NCI-H1417 treated with DMSO at 0.1 percent for 48 hours (cell line): ENCODE measurements at places on chromosomes 1 and 21.

- no peak for DNase-seq
Measured at GRCh38 chr1:8338526-8339202, 20.8 kb downstream of the SLC45A1 start.

DNA sequence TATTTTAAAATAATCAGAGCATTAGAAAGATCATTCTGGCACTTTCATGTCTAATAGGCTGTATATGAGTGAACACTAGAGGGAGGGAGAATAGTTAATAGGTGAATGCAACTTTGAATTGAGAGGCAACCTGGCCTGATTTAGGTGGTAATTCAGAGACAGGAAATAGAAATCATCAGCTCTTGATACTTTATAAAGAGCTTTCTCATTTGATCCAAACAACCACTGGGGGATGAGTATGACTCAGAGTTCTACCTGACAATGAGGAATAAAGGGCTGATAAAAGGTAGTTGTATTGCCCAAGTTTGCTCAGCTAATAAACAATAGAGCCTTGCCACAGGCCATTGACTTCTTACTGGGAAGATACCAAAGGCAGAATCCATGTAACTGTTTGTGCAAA is 5.2 kb upstream of the FAM89A start:
- no peak for DNase-seq

DNA sequence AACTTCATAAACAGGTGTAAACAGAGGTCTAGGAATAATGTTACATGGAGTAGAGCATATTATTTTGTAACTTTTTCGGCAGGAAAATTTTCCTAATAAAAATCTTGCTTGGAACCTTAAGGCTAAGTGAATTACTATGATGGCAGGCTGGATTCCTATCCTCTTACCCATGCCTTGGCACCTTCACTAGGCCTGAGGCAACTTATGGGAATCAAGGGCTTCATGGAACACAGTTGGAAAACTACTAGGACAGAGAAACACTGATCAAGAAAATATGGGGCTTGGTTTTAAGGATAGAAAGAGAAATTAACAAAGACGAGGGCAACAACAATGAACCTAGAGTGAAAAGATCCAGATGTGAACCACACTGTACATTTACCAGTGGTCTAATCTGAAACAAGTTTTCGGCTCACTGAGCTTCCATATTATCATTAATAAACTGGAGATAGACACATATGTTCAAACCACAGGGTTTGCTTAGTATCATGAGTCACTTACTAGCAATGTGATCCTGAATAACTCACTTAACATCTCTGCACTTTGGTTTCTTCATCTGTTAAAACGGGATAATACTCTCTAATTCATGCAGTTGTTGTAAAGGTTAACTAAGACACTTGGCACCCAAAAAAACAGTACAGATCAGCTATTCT is 68.5 kb downstream of the GPATCH2 start:
- DNase-seq = no peak

GRCh38 chr1:193539731-193540459 is 353.5 kb upstream of the B3GALT2 start:
- no peak for DNase-seq

DNA sequence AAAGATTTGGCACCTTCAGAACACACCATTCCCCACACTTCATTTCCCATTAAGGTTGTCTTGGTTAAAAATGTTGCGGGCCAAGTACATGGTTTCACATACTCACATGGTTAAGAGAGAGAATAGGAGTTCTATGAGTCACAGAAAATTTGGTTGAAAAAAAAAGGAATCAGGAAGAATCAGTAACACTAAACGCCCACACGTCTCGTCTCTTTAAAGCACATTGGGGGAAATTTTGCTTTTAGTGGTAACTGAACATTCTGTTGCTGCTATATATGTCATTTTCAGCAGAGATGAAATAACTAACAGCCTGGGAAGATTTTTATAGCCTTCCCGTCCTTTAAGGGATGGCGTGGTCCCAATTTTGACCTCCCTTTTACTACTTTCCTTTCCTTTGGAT is 132.9 kb upstream of the ERG start:
- DNase-seq = no peak

- DNase-seq = no peak
Measured at GRCh38 chr1:211490821-211491415, 1.0 kb downstream of the RD3 start.

DNA sequence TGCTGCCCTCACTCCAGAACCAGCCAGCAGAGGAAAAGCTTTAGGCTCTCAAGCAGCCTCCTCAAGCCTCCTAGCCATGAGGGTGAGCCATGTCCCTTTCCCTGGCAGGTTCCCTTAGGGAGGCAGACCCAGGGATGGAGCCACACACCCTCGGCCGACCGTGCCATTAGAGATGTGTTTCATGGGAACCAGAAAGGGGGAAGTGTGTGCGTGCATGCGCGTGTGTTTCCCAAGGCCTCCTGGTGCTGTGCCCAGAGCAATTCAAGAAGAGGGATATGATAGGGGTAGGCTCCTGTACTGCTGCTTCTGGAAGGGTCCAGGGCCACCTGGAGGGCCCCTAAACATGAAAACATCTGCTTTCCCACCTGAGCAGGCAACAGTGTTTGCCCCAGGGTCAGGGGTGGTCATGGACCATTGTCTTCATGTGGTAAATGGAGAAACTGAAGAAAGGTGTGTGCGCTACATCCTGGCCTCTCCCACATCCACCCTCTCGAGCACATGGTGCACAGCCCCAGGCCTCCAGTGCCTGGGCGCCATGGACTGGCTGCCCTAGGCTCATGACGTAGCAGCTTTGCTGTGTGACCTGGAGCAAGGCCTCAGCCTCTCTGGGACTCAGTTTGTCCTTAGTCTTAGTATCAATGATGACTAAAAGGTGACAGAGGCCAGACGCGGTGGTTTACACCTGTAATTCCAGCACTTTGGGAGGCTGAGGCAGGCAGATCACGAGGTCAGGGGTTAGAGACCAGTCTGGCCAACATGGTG is 48.1 kb downstream of the SYF2 start:
- no peak for DNase-seq

DNA sequence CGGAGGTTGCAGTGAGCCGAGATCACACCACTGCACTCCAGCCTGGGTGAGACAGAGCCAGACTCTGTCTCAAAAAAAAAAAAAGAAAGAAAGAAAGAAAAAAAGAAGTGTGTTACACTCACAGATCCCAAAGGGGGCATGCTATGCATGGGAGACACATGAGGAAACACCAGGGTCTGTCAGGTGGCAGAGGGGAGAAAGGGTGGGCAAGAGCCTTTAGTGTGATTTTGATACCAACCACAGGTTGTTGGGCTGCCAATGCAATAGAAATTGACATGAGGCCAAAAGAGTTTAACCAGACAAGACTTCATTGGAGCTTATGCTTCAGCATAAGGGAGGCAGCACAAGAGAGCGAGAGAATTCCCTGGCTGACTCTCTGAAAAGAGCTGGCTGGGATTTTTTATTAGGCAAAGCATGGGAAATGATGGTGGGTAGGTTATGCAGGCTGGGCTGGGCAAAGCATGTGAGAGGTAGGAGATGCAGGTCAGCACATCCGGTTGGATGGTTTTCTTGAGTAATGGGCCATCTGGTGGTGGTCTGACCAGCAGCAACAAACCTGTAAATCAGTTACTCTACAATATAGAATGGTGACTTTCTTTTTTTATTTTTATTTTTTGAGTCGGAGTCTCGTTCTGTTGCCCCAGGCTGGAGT is 11.7 kb upstream of the EXTL1 start:
- DNase-seq = no peak

- DNase-seq = no peak
Measured at GRCh38 chr1:184649451-184649888, 105.2 kb downstream of the EDEM3 start.

DNA sequence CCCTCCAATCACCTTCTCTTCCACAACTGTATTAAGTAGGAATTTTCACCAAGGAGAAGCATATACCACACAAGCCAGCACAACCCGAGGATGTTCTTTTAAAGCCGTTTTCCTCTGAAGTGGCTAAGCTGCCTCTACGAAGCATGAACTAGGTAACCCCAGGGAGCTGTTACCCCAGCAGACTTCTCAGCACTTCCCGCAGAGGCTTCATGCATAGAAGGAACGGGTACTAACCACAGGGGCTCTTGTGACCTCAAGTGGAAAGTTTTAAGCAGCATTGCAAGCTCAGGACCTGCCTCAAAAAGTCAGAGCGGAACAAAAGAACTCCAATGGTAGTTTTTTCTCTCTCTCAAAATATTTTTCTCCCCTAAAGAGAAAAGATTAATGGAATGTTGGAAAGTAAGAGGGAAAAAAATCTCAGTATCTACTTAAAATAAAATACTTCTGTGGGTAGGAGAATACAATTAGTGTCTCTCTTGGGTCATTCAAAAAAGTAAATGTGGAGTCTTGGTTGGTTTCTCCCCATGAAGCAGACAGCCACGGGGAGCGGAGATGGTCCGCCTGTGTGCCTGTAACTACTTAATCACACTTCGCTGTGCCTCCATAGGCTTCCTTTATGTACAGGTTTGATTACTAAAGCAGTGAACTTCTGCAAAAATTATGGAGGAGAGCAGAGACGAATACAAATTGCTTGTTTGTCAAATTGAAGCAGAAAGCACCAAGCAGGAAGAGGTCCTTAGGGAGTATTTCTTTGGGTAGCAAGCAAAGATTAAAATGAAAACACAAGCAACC is 40.9 kb downstream of the STX6 start:
- DNase-seq = no peak

DNA sequence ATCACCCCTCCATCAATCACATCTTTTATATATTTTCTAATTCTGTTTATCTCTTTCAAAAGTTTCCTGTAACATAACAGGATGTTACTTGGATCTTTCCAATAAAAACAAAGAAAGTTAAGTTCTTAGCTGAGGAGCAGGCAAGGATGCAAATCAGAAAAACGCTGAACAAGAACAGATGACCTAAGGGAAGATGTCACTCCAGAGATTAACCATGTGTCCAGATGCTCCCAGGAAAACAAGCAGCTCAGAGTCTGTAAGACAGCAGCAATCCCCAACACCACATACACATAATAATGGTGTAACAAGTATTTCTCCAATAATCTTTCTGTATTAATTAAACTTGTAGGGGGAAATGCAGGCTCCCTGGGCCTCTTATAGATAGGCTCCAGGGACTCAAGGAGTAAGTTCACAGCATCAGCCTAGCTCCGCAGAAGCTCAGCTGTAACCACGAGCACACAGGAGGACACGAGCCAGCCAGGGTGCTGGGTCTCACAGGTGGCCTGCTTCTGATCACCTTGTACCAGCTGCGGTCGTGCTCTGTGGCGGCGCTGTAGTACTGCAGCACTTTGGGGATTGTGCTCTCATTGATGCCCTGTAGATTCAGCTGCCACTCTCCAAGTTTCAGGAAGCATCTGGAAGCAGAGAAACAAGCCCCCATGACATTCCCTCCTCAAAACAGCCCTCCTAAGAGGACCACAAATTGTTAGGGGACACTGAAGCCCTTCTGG is 33.1 kb upstream of the EXOSC10 start:
- DNase-seq = no peak

DNA sequence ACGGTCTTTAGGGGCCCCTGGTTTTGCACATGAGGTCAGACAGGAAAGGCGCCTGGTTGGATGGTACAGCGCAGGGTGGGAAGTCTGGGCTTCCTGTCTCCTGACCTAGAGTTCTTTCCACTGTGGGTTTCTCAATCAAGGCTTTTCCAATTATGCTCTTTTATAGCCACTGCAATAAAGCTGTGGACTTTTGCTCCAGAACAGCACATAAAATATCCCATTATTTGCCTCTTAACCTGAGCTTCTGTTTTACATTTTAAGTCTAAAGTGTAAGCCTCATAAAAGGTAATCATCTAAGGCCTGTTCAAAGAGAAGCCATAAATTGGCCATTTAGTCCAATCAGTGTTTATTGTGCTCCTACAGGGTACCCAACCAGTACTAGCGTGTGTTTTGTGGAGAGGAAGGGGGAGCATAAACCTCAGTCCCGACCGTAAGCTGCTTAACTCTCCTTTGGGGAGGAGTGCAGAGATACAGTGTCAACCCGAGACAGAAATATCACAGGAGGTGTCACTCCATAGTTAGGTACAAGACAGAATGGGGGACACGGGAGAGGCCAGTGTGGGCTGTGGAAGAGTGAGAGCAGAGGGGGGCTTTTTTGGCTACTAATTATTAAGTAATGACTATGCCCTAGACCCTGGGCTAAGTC is 270.0 kb downstream of the TRABD2B start:
- no peak for DNase-seq

GRCh38 chr1:218478336-218478735 is 133.2 kb downstream of the TGFB2 start:
- no peak for DNase-seq

DNA sequence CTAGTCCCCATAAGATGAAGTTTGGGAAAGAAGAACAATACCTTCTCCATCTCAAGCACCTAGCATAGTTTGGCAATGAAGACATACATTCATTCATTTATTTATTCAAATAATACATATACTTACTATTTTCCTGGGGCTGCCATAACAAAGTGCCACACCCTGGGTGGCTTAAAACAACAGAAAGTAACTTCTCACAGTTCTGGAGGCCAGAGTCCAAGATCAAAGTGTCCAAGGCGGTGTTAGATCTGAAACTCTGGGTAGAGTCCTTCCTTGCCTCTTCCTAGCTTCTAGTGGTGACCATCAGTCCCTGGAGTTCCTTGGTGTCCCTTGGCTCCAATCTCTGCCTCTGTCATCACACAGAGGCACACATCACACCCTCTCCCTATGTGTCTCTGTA is 112.1 kb upstream of the IGSF21 start:
- DNase-seq = no peak

DNA sequence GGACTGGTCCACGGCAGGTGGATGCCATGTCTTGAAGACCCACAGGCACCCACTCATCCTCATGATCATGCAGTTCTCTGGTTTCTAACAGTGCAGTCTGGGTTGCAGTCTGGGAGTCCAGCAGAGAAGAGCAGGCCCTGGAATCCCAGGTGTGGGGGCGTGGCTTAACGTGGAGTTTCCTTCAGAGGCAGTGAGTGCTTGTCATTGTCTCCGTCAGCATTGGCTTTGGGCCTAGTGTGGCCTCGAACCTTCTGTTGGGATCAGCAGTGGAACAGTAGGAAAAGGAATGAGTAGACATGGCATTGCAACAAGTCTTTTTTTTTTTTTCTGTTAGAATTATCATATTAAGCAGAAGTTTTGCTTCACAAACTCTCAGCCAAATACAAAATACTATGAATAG is 12.8 kb downstream of the LGALS8 start:
- DNase-seq = no peak

GRCh38 chr1:17588048-17588871 is 48.8 kb downstream of the ARHGEF10L start:
- DNase-seq = no peak

GRCh38 chr1:183090391-183091006 is 67.3 kb downstream of the LAMC1 start:
- no peak for DNase-seq

DNA sequence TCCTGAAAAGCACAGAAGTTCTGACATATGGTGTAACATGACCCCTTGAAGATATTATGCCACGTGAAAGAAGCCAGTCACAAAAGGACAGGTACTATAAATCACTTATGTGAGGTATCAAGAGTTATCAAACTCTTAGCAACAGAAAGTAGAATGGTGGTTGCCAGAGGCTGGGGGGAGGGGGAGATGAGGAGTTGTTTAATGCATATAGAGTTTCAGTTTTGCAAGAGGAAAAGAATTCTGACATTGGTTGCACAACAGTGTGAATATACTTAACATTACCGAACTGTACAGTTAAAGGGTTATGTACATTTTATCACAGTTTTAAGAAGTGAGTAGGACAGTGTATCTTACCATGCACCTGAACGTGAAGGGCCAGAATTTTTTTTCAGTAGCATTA is 80.0 kb downstream of the USP25 start:
- DNase-seq = no peak
